Foreskin keratinocyte (primary cell): ENCODE measurements at places on chromosomes 11 and 22. TPM values are rescaled to one million over a fixed set of nuclear protein-coding genes. Genes with fewer than 3 reads are reported as not detected.

Gene OR2AG1
- not detected in 2 replicates for polyA plus RNA-seq

Gene RAB38
- polyA plus RNA-seq = 47.0 and 70.7 TPM in 2 replicates

Gene PGGHG
- 7.5 and 10.2 TPM in 2 replicates for polyA plus RNA-seq

Gene MYO7A
- polyA plus RNA-seq = 0.22 and 0.25 TPM in 2 replicates

Gene KDM4E
- polyA plus RNA-seq = not detected in 2 replicates

Gene EI24
- polyA plus RNA-seq = 128 and 163 TPM in 2 replicates

Gene CD3E
- polyA plus RNA-seq = not detected in 2 replicates

Gene CSKMT
- 11.8 and 13.6 TPM in 2 replicates for polyA plus RNA-seq

Gene ZBTB16
- not detected in 2 replicates for polyA plus RNA-seq

Gene OR5AS1
- not detected in 2 replicates for polyA plus RNA-seq
